SJCRH30 (cell line): ENCODE measurements at places on chromosomes 7 and 10.

- DNase-seq = no peak
These were observed 1137.6 kb upstream of the LRRTM3 start for GRCh38 chr10:65788271-65788670.

- peak; percentile 73 for DNase-seq
These were observed 30.4 kb upstream of the OTUD1 start for GRCh38 chr10:23408330-23408976.

- no peak for DNase-seq
These were observed 39.8 kb downstream of the WAPL start for GRCh38 chr10:86481761-86482160.

- DNase-seq = no peak
These were observed 873.2 kb downstream of the GATA3 start for GRCh38 chr10:8927705-8928104.

DNA sequence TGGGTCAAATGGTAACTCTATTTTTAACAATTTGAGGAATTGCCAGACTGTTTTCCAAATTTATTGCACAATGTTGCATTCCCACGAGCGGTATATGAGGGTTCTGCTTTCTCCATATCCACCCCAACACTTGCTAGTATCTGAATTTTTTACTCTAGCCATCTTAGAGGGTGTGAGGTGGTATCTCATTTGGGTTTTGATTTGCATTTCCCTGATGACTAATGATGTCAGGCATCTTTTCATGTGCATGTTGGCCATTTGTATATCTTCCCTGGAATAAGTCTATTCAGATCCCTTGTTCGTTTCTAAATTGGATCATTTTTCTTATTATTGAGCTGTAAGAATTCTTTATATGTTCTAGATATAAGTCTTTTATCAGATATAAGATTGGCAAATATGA, 97.7 kb downstream of the TPK1 start:
- DNase-seq = no peak

DNA sequence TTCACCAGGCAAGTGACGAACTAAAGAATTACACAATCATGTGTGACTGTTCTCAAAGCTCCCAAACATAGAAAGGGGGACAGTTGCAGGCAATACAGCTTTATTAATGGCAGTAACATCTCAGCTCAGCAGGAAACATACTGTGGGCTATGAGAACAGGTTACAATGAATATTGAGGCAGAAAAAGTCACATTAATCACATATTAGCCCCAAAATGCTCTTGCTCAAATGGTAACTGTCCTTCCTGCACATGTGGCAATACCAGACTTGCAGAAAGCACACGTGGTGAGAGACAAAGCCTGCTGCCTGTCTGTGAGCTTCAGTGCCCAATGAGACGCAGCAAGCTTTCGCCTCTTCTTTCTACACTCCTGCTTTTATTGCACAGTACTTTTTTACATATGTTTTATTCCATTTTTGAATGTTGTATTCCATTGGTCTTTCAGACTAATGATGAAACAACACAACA, 104.9 kb upstream of the ACBD5 start:
- DNase-seq = no peak

GRCh38 chr10:59903871-59904270, 2.5 kb downstream of the CCDC6 start:
- no peak for DNase-seq

DNA sequence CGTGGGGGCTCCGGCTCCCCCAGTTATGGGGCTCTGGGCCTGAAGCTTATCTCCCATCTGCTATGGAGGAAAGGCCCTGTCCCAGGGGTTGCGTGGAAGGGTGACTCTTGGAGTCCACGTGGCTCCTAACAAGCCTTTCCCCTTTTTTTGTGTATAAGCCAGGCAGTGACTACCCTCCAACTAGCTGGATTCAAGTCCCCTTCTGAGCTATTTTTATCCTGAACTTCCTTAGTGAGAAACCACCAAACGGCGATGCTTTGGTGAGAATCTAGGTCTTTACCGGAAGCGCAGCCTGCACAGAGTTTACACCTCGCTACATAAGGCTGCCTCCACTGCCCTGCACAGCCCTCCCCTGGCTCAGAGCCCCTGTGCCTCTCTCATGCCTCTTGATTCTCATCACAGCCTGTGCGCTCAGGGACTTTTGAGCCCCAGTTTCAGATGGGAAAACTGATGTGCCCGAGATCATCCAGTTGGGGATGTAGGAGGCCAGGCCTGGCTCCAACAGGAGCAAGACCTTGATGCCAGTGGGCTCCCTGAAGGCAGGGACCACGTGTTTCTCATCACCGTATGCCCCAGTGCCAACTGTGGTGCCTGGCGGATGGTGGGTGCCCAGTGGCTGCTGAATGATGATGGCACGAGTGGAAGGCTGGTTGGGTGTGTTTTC, 102.3 kb upstream of the PPIF start:
- no peak for DNase-seq

GRCh38 chr7:47351233-47352154, 230.4 kb downstream of the TNS3 start:
- peak; percentile 37 for DNase-seq

- no peak for DNase-seq
These were observed 88.1 kb upstream of the KMT2C start for GRCh38 chr7:152523916-152524315.

DNA sequence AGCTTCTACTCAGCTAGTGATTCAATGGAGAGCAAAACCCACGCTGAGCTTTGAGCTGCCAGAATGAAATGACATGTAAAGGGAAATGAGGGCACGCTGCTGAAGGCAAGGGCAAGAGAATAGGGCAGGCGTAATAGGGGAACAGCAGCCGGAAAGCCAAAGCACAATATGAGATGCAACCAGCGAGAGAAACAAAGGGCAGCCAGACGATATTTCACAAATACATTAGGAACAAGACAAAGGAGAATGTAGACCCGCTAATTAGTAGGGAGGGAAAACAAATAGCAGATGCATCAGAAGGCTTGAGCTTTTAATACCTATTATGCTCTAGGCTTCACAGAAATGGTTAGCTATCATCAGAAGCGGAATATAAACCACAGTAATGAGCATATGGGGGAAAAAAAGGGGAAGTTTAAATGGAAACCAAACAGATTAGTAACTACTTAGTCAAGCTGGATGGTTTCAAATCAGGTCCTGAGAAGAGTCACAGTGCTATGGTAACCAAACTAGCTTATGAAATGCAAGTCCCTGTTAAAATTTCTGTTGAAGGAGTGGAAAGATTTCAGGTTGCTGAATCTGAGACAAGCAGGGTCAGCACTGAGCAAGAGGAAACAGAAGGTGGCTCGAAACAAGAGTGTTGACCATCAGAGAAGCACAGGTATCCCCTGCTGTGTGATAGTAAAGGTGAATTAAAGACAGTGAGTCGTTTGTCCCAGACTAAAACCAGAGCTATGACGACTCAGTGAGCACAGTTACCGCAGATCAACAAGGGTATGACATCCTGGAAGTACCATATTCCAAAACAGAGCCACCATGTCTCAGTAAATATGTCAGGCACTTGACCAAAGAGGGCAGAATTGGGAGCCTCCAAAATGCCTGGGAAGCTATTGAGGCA, 496.9 kb upstream of the CELF2 start:
- DNase-seq = no peak

DNA sequence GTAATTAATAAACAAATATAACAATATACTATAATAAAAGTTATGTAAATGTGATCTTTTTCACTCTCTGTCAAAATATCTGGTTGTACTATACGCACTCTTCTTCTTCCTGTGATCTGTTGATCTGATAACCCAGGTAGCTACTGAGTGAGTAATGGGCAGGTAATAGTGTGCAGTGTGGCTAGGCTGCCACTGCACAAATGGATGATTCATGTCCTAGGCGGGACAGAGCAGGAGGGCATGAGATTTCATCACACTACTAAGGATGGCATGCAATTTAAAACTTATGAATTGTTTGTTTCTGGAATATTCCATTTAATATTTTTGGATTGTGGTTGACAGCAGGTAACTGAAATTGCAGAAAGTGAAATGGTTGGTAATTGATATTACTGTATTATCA, 44.5 kb downstream of the TAS2R16 start:
- DNase-seq = no peak

- DNase-seq = peak; percentile 20
These were observed 109.0 kb upstream of the KLF6 start for GRCh38 chr10:3893901-3894563.

GRCh38 chr10:28089467-28089866, 90.6 kb upstream of the ODAD2 start:
- no peak for DNase-seq

DNA sequence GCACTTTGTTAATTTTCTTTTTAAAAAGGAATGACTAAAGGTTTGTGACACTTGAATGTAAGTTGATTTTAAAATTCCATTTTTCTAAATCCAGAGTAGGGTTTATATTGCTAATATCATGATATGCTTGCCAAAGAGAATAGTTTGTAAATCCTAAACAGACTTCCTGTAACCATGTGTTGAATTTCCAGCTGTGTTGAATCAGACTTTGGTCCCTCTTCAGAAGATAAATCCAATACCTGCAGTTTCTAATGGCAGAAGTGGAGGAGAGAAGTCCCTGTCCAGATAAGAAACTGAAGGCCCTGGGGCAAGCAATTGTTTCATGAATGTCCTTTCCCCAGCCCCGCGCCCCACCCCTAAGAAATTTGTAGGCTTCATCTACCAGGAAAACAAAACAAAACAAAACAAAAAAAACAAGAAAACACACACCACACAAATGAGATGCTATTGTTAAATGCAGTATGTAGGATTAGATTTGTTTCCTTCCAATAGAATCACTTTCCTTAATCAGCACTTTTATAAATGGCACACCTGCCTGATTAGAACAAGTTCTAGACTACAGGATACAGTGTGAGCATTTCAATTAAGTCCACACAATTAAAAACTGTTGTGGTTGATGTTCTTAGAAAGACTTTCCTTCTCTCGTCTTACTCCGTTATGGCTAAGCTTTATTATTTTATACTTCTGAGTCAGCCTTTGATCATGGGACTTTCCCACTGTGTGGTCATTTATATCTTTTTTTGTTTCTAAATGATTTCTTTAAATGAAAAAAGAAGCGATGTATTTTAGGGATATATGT, 122.8 kb downstream of the KAT6B start:
- DNase-seq = no peak

GRCh38 chr10:132410779-132411532, 14.0 kb downstream of the PWWP2B start:
- no peak for DNase-seq

- no peak for DNase-seq
These were observed 683.9 kb downstream of the MAGI2 start for GRCh38 chr7:78769481-78770101.

DNA sequence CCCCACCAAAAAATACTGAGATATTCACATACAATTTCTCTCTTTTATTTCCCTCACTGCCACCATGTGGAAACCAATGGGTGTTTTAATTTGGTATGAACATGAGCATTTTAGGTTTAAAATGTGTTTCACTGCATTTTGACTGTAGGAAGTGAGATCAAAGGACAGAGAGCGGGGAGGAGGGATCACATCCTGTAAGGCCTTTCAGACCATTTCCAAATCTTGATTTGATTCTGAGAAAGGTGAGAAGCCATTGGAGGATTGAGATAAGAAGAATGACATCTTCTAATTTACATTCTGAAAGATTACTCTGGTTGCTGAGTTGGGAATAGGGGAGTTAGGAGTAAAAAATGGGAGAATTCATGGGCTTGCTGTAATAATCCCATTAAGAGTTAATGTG, 42.5 kb downstream of the GPR141 start:
- DNase-seq = no peak

DNA sequence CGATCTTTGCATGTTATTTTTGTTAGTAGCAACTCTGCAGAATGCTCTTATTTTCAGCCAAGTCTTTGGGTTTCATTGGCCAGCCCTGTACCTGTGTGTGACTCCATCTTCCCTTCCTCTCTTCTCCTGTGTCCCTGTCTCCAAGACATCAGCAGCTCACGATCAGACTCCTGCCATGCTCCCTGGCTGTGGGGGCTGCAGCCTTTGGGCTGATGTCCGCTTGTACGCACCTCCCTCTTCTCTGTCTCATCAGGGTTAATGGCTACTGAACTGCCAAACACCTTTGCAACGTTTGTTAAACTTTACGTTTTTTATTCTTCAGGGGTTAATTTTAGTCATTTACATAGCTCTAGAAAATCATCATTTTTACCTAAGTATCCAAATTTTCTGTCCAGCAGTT, 103.5 kb upstream of the RET start:
- DNase-seq = no peak

- peak; percentile 29 for DNase-seq
These were observed 90.0 kb downstream of the SLIT1 start for GRCh38 chr10:97095701-97096260.

GRCh38 chr10:15236340-15236739, 67.8 kb upstream of the NMT2 start:
- DNase-seq = no peak

DNA sequence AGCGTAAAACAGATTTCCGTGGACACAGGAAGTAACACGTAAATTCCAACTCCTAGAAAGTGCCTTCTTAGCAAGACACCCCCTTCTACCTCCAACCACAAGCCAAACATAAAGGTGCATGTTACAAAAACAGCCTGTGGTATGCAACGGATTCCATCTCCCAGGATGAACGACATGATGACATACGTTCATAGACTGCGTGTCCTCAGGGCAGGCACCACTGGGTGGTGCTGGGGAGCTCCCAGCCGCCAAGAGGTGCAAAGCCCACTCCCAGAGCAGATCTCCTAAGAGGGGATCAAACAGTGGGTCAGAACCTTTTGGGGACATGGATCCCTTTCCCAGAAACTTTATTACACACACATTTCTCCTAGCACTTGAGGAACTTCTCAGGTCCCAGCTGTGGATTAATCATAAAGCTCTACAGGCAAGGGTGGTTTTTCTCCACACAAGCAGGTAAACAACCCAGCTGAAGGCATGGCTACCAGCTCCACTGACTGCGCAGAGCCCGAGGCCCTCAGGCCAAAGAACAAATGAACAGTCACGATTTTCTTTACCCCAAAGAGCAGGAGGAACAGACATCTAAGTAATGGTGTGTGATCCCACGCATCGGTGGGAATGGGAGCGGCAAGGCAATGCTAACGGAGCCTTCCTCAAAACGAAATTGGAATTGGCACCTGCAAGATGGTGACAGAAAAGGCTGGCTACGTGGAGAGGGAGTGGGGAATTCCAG, 13.8 kb downstream of the PSAP start:
- no peak for DNase-seq

DNA sequence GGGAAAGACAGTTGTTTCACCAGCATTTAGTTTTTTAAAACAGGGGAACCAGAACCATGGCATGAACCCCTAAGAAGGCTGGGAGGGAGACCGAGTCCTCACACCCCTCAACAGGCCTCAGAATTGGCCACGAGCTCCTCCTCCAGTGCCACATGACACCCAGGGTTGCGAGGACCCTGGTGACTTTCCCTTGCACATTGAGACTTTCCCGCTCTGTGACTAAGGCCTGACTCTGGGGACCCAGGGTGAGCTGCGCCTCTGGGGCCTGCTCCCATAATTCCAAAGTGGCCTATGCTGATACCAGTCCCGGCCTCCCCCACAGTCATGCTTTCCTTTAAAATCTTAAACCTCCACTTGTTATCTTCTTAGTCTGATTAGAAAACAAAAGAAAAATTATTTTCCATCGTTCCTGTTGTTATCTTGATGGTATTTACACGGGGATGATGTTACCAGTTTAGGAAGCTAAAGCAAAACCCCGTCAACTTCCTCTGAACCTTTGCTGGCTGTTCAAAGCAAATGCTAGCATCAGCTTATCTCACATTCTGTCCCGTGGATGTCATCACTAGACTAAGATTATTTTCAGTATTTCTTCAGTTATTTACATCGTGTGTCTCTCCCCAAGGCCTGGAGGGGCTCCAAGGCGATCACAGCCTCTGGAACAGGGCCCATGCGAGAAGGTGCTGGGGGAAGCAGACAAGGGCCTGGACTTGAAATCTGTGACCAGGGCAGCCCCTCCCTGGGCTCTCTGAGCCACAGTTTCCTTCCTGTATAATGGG, 42.1 kb downstream of the FAM53B start:
- no peak for DNase-seq
